Thoracic aorta (tissue), 2 donors: ENCODE measurements at places on chromosomes 1 and 21. TPM values are rescaled to one million over a fixed set of nuclear protein-coding genes. Genes with fewer than 3 reads are reported as not detected.

GRCh38 chr1:27618341-27619082, 14.6 kb upstream of the AHDC1 start:
- no peaks in the 10 kb centered on the region for H3K27me3 ChIP-seq
- H3K4me1 ChIP-seq: no peaks in the 10 kb centered on the region
- DNase-seq: no peak

DNA sequence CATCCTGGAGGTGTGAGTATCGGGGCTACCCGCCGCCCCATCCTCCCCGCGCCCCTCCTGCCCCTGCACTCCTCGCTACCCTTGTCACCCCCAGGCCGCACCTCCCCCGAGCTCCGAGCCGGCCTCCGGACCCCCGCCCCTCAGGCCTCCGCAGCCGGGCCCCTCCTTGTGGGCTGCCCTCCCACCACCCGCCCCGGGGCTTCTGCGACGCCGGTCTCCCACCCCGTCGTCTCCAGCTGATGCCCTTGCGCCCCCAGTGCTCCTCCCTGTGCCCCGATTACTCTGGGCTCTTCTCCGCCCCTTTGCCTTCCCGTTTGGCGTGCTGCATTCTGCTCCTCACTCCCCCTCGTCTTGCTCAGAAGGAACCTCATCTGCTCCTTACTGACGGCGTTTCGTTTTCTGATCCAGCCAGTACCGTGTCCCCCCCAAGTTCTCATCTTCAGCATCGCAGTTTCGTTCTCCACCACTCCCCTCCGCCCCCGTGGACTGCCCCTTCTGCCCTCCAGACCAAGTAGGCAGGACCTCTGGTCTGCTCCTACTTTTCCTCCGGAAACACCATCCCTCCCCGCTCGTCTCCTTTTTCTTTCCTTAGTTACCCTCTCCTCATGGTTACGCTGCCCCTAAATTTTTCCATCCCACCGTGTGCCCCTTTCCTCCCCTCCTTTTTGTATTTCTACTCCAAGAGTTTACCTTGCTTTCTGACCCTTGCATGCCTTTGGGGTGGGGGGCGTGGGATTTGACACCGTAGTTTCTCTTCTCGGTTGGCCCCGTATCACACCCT, 841 bp downstream of the SNX27 start:
- peak overlapping the region; percentile 95 for H3K4me3 ChIP-seq
- no peaks in the 10 kb centered on the region for H3K27me3 ChIP-seq

DNA sequence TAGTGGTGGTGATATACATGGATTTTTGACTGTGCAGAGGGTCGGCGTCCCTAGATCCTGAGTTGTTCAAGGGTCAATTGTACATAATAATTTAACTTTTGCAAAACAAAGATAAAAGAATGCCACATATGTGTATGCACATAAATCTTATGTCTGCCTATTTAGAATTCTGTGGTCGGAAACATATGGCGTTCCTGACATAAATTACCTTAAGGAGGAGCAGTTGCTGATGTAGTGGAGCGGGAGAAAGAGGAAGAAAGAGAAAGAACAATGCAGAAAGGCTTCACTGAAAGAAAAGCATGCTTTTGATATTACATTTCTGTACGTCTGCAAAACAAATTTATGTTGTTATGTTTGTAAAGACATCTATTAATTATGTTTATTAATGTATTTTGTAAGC, 40.0 kb downstream of the S1PR1 start:
- no peak overlapping the region for H3K27ac ChIP-seq
- H3K4me1 ChIP-seq: no peaks in the 10 kb centered on the region
- DNase-seq: no peak
- H3K27me3 ChIP-seq: no peaks in the 10 kb centered on the region
- H3K4me3 ChIP-seq: no peak overlapping the region

DNA sequence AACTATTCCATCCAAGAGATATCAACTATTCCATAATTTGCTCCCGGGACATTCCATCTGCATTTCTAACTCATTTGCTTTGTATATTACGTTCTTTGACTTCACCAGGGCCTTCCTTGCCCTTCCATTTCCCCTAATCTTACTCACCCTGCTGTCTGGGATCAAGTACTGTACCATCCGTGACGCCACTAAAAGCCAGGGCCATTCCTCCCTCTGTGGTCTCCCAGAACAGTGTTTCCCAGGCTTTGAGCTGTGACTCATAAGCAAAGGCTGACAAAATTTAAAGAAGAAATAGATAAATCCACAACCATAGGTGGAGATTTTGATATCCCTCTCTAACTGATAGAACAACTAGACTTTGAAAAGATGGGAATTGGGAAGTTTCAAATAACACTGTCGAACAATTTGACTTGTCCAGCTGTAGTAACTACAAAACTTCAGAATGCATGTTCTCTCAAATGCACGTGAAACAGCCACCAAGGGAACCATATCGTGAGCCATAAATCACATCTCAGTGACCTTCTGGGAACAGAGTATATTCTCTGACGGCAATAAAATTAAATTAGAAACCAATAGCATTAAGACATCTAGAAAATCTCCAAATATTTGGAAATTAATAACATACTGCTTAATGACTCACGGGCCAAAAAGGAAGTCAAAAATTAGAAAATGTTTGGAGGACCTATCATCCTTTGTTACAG, 501.0 kb downstream of the SETD4 start:
- no peaks in the 10 kb centered on the region for H3K27me3 ChIP-seq
- H3K4me1 ChIP-seq: peaks cover 25% of the 10 kb centered on the region
- DNase-seq: no peak
- no peak overlapping the region for H3K4me3 ChIP-seq
- no peak overlapping the region for H3K27ac ChIP-seq

DNA sequence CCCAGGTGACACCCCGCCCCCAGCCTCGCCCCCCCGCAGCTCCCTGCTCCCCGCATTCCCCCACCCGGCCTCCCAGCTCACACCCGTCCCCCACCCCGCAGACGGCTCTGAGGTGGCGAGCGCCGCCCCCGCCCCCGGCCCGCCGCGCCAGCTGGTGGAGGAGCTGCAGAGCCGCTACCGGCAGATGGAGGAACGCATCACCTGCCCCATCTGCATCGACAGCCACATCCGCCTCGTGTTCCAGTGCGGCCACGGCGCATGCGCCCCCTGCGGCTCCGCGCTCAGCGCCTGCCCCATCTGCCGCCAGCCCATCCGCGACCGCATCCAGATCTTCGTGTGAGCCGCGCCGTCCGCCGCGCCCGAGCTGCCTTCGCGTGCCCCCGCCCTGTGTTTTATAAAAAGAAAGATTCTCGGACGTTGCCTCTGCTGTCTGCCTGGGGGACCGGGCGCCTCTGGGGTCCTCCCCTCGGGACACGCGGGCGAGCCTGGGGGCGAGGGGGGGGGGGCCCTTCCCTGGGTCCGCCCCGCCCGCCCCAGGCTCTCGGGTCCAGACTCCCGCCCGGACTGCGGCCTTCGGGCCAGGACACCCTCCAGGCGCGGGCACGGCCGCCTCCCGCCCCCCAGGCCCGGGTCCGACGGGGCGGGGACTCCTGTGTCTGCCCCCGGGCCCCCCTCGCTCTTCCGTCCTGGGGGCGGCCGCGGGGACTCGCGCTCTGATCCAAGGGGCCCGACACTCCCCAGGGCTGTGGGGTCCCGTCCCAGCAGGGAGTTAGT, 1.6 kb upstream of the MMP23B start:
- no peak for DNase-seq
- peaks cover 13% of the 10 kb centered on the region for H3K4me1 ChIP-seq
- peaks cover 3% of the 10 kb centered on the region for H3K36me3 ChIP-seq
- no peaks in the 10 kb centered on the region for H3K27me3 ChIP-seq

DNA sequence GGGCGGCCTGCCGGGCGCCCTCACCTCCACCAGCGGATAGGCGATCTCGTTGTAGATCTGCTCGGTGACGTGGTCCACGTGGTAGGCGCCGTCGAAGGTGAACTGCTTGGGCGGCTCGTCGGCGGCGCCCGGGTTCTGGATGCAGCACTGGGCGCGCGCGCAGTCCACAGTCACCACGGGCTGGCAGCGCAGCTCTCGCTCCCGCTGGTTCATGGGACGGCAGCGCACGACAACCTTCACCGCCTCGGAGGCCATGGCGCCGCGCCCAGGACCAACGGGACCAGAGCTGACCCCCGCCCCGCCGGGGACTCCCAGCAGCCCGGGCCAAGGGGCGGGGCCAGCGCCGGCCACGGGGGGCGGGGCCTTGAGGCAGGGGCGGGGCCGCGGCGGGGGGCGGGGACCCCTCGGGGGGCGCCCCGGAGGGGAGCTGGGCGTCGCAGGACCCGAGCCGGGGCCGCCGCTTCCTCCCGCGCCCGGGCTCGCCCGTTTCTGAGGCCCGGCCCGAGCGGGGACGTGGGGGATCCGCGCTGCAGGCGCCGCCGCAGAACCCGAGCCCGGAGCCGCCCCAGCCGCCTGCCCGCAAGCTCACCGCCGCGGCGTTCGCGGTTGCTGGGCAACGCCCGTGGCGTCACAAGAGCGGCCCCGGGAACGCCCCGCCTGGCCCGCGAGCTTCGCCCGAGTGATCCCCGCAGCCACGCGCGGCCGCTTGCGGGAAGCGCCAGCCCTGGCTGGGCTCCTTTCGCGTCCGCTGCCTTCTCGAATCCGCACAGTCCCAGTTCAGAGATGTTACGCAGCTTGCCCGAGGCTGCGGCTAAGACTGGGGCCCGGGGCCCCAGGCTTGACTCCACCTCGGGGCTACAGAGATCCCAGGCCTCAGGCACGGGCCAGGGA, at the start of gene KIF17:
TSS of gene KIF17 (minus strand) at position 556 of the 891 bp plus-strand sequence. CDS start at position 255, 301 bp downstream.
- no peaks in the 10 kb centered on the region for H3K36me3 ChIP-seq
- no peaks in the 10 kb centered on the region for H3K27me3 ChIP-seq
- peaks cover 4% of the 10 kb centered on the region for H3K4me1 ChIP-seq
- no peak for DNase-seq
- no peak within 1 kb of the TSS for H3K27ac ChIP-seq

- no peaks in the 10 kb centered on the region for H3K27me3 ChIP-seq
- H3K4me3 ChIP-seq: no peak overlapping the region
- DNase-seq: no peak
These were observed 16.8 kb downstream of the CNIH3 start for GRCh38 chr1:224632921-224633321.

DNA sequence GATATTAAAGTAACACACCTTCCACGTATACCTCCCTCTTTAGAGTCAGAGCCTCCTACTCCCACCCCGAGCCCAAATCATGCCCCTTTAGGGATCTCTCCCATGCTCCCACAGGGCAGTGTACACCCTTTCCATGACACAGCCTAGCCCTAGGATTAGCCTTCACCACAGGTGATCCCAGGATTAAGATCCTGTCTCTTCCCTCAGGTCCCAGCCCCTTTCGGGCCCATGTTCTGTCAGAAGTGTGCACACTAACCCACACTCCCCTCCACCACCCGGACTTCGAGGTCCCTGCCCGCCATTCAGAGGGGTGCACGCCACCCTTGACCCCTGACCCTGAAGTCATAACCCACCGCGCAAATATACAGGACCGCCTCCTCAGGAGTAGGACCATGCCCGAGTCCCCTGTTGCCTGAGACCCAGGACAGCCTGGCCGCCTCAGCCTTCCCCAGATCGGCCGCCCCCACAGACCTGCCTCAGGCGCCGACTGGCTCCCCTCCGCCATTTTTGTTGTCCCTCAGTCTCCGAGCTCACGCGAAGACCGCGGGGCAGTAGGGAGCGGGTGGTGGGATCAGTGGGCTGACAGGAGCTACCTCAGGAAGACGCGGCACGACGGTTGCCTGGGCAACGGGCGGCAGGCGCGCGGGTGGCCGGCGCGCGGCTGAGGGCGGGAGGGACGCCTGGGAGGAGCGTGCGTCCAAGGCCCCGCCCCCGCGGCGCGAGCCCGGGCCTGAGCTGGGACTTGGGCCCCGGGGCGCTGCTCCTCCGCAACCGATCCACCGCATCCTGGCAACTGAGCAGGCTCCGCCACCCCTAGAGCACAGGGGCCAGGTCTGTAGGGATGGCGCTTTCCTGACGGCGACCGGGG, at the start of gene AGBL4:
TSS of gene AGBL4 (minus strand) at position 663 of the 868 bp plus-strand sequence.
- no peak within 1 kb of the TSS for H3K27ac ChIP-seq
- no peaks in the 10 kb centered on the region for H3K4me1 ChIP-seq
- H3K36me3 ChIP-seq: no peaks in the 10 kb centered on the region
- no peaks in the 10 kb centered on the region for H3K27me3 ChIP-seq

DNA sequence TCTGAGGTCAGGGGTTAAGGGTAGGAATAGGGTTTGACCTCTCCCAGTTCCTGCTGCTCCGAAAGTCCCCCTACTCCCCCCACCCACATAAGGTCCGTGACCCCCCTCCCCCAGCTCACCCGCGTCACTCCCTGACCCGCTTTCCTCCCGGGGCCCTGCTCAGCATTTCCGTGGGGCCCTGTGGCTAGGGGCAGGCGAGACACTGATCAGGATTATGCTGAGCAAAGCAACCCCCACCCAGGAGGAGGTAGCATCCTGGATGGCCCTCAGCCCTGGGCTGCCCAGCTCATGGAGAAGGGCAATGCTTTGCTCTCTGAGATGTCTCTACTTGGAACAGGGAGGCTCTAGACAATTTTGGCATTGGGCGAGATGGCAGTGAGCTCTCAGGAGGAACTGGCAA, 3.7 kb downstream of the RORC start:
- no peaks in the 10 kb centered on the region for H3K36me3 ChIP-seq
- no peak for DNase-seq
- H3K4me1 ChIP-seq: no peaks in the 10 kb centered on the region
- no peak overlapping the region for H3K27ac ChIP-seq
- H3K27me3 ChIP-seq: no peaks in the 10 kb centered on the region

DNA sequence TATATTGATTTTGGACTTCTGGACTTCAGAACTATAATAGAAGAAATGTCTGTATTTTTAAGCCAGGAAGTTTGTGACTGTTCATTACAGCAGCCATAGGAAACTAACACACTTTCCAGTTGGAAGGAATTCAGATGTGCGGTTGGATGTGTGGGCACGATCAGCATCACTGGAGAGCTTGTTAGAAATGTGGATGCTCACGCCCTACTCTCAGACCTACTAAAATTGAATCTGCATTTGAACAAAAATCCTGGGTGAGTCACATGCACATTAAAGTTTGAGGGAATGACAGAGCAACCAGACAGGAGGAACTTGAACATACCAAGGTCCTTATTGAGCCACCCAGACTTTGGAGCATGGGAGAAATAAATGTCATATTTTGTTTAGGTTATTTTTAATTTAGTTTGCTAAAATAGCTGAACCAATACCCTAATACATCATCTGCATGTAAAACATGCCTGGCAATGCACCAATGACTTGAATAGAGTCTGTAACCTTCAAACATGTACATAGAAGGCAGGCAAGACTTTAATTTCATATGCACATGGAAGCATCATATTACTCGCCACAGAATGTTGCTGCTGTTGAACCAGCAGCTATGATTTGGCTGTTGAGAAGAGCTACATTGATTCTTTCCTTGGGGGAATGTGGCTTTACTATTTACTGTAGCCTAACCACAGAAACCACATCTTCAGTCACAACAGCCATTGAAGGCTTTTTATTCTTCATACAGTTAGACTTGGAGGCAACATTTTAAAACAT, 346.2 kb downstream of the BARHL2 start:
- H3K4me3 ChIP-seq: no peak overlapping the region
- no peak for DNase-seq
- H3K36me3 ChIP-seq: no peaks in the 10 kb centered on the region
- H3K27ac ChIP-seq: no peak overlapping the region
- H3K4me1 ChIP-seq: peaks cover 11% of the 10 kb centered on the region

- no peaks in the 10 kb centered on the region for H3K36me3 ChIP-seq
- H3K27ac ChIP-seq: no peak overlapping the region
- H3K4me3 ChIP-seq: no peak overlapping the region
- H3K4me1 ChIP-seq: no peaks in the 10 kb centered on the region
- H3K27me3 ChIP-seq: no peaks in the 10 kb centered on the region
These were observed 140.3 kb upstream of the CSF3R start for GRCh38 chr1:36622741-36623648.

GRCh38 chr1:84756455-84757082, 66.3 kb upstream of the SSX2IP start:
- H3K4me1 ChIP-seq: peaks cover 4% of the 10 kb centered on the region
- H3K27me3 ChIP-seq: no peaks in the 10 kb centered on the region
- DNase-seq: no peak
- no peak overlapping the region for H3K27ac ChIP-seq

ZNF670 gene
- total RNA-seq: 5.2 TPM

ZMYM1 gene
- 11.2 TPM for total RNA-seq

FCRLB gene
- total RNA-seq: not detected
